H1 (cell line): ENCODE measurements at places on chromosomes 16 and 17. TPM values are rescaled to one million over a fixed set of nuclear protein-coding genes. Genes with fewer than 3 reads are reported as not detected.

GRCh38 chr16:10245002-10245401 lies 62.8 kb upstream of the GRIN2A start:
- DNase-seq, result no peak

DNA sequence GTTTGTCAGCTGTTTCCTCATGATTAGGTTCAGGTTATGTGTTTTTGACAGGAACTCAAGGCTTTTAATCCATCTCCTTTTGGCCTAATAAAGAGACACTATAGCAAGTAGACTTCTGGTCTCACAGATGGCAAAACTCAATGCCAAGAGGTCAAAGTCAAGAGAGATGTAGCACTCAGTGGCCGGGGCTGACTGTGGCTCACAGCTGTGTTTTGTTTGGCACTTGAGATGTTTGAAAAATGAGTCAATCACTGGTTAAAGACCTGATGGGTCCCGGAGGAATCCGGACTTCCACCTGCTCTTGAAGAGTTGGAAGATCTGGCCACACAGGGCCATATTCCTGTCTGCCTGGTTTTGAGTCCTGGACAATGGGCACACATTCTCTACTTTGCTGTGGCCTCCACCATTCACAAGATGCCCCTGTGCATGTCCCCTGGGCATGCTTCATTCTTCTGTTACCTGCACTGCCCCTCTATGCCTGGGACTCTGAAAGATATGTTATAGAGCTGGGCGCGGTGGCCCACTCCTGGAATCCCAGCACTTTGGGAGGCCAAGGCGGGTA lies 210.3 kb downstream of the SNX29 start:
- no peak for DNase-seq

Gene PVALEF
- not detected in 2 replicates for total RNA-seq

DNA sequence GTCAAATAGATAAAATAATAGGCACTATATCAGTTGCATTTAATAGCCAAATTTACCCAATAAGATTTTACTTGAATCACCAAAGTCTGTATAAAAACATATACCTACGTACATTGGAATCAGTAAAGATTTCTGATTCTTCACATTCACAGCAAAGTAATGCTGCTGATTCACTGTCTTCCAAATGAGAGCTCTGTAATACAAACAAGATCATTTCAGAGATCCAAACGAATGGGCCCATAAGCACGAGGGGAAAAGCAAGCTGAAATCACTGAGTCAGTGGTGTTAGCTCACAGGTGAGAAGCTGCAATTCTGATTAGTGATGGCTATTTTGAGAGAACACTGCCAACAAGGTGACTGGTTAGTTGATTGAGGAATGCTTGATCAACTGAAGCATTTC lies 81.3 kb downstream of the SSH2 start:
- DNase-seq, result no peak

- no peak for DNase-seq
These were observed 53.3 kb upstream of the TOB1 start for GRCh38 chr17:50919321-50920040.

DNA sequence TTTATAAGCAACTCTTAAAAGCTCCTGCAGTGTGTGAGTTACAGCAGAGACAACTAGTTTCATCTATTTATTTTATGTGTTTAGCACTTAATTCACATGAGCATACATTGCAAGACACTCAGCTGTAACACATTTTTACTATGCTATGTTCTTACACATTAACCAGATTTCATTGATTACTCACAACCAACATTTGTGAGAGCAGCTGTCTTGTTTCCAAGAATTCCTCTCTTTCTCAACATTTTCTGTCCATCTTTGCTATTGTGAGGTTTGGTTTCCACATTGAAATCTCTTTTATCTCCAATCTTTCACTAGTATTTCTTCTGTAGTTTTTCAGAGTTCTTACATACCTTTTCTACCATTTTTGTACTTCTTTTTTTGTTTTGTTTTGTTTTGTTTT lies 51.2 kb downstream of the COPRS start:
- DNase-seq, result no peak
